ENCODE measurements at places on chromosomes 3 and 15.

- DNase-seq, result no peak
Measured at GRCh38 chr3:193885832-193886231, 250.1 kb upstream of the HES1 start.

DNA sequence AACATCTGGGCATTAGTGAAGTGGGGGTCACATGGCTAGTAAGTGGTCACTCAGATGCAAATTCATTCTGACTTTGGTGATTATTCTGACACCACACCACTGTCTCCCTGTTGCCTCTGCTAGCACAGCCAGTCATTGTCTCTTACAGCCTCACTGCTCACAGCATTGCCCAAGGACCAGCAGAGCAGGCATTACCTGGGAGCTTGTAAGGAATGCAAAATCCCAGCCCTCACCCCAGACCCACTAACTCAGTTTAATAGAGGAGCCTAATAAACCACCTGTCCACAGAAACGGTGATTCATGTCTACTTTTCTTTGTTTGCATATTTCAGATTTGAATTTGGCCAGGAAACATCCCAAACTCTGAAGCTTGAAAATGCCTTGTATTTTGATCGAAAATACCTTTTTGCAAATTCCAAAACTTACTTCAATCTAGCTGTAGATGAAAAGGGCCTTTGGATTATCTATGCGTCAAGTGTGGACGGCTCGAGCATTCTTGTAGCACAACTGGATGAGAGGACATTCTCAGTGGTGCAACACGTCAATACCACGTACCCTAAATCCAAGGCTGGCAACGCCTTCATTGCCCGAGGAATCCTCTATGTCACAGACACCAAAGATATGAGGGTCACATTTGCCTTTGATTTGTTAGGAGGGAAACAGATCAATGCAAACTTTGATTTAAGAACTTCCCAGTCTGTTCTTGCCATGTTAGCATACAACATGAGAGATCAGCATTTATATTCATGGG is 62.7 kb downstream of the GLDN start:
- no peak for DNase-seq

- no peak for DNase-seq
Measured at GRCh38 chr15:78069052-78069414, 8.5 kb downstream of the TBC1D2B start.

DNA sequence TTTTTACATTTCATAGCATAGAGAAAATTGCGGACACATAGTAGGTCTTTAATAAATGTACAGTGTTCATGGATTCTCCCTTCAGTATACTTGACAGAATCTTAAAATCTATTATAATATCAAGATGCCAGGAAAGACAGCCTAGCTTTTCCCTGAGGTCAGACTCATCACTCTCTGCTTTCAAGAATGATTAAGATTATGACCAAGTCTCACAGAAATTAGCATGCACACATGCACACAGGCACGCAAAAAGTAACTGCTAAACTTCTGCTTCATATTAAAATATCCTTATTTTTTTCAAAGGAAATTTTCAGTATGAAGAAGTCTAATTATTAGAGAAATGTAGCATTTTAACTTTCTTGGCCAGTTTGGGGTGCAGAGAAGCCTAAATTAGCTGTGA is 493.8 kb upstream of the NECTIN3 start:
- DNase-seq, result peak; percentile 68

DNA sequence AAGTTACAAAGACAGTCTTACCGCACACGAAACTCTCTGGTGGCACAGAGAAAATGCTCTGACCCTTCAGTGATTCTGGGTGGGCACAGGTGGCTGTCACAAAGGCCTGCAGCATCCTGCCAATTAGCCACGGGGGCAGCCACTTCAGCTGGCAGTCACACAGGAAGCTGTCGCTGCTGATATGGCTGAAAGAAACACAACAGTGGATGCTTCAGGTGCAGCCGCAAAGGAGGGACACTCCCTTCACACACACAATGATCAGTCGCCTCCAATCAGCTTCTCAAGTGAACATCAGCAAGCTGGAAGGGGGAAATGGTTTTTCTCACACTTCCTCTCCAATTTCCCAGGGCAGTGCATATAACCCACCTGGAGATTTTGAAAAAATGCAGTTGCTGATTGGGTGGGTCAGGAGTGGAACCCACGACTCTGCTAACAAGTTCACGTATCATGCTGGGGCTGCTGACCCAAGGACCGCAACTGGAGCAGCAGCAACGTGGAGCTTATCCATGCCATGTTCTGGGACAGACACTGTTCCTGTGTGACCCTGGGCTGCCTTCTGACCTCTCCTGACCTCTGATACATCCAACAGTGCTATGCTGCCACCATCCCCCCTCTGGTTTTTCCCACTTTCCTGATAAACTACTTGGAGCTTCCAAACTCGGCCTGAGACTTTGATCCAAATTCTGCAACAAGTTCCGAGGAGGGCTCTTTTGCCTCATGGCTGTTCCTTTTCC is 106.6 kb downstream of the LRIG1 start:
- no peak for DNase-seq

DNA sequence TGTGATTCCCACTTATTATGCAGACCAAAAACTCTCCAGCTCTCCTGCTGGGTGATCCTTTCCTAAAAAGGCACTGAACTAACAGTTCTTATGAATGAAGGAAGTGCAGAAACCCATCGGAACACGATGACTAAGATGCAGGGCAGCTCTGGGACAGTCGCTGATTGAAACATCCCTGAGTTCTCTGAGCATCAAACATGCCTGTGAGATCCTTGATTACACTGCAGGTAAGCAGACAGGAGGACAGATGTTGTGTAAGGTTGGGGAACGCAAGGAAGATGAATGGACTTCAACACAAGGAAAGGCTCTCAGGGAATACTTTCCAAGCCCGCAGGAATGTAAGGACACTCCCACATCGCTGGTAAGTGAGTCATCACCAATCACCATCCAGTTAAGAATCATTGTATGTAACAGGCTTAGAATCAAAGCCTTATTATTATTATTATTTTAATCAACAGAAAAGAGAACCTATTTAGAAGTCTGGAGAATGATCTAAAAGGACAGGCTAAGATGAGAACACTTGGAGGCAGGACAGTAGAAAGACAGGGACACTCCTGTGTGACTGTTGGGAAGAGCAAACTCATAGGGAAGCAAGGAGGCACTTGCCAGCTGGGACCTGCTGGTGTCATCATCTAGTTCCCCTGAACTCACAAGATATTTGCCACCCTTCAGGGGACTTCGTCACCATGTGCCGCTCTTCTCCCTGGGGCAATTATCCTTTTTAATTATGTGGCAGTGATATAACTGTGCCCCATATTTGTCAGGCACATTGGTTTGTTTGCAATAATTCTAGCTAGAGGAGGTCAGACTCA is 26.0 kb downstream of the TMEM158 start:
- DNase-seq, result peak; percentile 94

DNA sequence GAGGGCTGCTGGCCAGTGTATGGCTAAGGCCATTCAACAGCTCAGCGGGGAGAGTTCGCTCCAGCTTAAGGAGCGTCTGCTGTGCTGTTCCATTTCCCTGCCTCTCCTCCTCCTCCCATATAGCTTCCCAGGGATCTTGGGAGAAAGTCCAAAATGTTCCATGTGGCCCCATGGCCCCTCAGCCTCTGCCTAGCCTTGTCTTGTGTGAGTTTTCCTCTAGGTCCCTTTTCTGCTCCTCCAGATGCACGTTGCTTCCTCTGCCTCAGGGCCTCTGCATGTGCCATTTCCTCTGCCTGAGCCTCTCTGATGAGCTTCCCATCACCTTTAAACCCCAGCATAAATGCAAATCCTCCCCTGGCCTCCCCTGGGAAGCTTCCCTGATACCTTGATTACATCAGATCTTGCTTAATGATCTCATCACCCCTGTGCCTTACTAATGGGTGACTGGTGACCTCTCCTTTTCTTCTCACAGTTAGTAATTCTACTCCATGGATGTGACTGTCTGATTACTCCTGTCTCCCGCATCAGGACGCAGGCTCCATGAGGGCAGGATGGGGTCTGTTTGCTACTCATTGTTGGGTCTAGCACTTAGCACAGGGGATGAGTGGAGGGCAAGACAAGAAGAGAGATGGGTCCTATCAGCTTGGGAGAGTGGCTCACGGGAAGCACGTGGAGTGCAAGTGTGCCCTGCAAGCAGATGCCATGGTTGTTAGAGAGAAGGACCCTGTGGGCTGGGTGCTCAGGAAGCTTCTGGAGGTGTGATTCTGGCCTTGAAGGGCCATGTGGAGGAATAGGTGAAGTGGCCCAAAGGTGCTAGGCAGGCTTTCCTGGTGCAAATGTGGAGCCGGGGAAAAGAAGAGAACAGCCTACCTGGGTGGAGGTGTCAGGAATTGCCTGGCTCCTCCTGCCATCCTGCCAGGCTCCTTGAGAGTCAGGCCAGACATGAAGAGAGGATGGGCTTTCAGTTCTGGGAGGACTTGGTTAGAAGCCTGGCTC is 23.8 kb downstream of the ITGA11 start:
- no peak for DNase-seq

DNA sequence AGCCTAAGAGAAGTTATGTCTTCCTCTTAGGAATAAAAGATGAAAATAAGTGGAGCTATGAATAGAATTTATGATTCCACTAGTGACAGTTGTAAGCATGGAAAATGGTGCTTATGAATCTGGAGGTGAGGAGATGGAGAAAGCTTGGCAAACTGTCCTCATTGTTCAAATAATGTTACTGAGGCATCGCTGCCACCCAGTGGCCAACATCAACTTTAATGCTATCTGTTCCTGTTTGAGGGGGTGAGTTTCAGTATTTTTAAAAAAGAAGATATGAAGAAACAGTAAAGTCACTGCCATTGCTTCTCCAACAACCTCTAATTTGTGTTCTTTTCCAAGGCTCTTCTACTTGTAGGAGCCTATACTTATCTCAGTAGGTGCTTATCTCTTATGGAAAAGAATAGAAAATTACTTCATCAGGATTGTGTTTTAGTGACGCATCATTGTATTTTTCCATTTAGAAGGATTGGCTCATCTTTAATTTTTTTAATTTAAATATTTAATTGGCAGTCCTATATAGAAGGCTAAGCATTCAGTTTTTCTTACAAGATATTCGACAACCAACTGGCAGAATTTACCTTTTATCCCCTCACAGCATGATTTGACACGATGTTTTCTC is 260.4 kb upstream of the P2RY1 start:
- peak; percentile 58 for DNase-seq

- DNase-seq, result no peak
Measured at GRCh38 chr15:49288391-49288790, 118.3 kb downstream of the GALK2 start.

GRCh38 chr3:140497331-140497730 is 180.5 kb upstream of the TRIM42 start:
- no peak for DNase-seq

DNA sequence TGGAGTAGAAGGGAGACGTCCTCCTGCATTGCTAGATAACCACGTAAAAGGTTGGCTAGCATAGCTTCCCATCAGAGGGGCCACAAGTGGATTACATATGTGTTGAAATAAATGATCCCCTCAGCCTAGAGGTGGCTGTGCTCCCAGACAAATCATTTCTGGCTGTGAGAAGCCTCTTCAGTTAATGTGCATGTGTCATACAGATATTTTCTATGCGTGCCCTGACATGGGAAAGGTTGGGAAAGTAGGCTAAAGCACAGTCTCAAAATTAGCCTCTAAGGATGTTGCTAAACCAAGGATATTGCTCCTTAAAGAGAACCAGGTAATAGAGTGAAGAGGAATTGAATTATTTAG is 17.8 kb downstream of the USP3 start:
- DNase-seq, result peak; percentile 21

DNA sequence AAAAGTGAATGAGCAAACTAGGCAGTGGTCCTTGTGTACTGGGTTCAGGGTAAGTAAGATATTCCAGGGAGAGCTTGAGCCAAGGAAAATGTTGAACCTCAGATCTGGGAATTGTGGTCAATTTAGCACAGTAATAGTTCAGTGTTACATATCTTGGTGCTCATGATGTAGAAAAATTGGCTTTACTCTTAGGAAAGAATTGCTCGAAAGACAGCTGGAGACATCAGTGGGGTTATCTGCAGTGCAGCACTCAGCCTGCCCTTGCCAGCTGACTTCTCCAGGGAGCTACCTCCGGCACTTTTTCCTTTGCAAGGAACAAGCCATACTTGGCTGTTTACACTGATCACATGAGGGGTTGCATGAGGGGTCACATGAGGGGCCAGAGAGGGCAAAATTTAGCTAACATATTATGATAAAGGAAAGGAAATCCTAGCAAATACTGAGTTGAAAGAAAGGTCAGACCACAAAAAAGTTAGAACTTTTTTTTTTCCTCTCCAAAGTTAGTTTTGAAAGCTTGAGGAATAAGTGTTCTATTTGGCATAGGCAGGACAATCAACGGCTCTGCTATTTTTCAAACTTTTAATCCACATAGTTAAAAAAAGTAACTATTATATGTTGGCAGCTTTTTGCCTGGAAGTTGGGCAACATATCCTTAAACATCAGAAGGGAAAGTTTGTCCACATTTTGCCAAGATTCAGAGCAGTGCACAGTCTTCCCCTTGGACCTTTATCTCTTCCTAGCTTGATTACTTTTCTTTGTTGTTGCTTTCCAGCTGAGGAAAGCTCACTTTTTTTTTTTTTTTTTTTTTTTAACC is 92.4 kb downstream of the COL6A6 start:
- no peak for DNase-seq

DNA sequence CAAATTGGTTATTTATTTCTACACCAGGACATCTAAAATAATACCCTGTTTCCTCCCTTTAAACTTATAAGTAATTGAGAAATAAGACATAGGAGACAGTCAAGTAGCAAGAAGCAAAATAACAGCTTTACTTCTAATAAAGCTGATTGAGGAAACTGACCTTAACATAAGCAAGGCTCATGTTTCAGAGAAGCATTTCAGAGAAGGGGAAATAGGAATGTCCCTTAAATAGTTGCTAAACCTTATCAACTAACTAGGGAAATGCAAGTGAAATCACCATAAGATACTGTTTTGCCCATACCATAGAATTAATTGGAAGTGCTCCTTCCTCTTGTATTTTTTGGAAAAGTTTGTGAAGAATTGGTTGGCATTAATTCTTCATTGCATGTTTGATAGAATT is 84.9 kb downstream of the B3GALNT1 start:
- no peak for DNase-seq

GRCh38 chr3:150414258-150414657 is 6.2 kb downstream of the TSC22D2 start:
- DNase-seq, result peak; percentile 71

DNA sequence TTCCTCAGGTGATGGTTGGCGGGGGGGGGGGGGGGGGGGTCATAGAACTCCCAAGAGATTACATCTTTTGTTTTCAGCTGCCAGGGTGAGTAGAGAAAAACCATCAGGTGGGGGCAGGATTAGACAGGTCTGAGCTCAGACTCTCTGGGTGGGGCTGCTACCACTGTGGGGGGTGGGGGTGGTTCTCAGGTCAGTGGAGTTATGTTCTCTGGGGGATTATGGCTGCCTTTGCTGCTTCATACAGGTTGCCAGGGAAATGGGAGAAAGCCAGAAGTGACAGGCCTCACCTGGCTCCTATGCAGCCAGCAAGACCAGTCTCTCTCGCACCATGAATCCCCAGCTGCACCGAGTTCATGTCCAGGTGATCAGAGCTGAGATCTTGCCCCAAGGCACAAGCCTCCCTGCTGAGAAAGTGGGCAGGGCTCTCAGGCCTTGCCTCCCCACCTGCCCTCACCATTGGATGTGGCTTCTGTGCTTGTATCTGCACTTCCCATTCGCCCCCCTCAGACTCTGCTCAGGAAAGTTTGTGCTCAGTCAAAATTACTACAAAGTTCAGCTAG is 828.1 kb downstream of the MCTP2 start:
- DNase-seq, result no peak

Data from EH (cell line).